ENCODE measurements at places on chromosomes 5 and 9. TPM values are rescaled to one million over a fixed set of nuclear protein-coding genes. Genes with fewer than 3 reads are reported as not detected.
A peak's percentile ranks its signal among the peaks of the same experiment; 100 is the strongest.

DNA sequence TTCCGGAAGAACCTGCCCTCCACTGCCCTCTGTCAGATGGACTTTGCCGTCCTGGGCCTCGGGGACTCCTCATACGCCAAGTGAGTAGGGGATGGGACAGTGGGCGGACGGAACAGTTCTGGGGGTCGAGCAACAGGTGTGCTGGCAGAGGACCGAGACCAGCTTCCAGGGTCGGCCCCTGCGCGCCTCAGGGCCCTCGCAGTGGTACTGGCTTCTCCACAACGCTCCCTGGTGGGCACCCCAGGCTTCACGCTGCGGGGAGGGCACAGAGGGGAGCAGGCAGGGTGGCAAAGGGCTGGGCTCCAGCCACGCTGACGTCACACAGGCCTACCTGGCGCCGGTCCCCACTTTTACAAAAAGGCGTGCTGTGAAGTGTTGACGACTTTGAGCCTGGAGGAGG is 7.0 kb downstream of the NDOR1 start:
- DNase-seq, result no peak

DAPK1 gene
- total RNA-seq, result 3.6 TPM

PTPRD gene
- total RNA-seq, result not detected

- no peak for DNase-seq
Observed at GRCh38 chr5:39986614-39987013, 561.8 kb upstream of the DAB2 start.

GRCh38 chr5:159734366-159734765 is 181.9 kb upstream of the ADRA1B start:
- no peak for DNase-seq

DNA sequence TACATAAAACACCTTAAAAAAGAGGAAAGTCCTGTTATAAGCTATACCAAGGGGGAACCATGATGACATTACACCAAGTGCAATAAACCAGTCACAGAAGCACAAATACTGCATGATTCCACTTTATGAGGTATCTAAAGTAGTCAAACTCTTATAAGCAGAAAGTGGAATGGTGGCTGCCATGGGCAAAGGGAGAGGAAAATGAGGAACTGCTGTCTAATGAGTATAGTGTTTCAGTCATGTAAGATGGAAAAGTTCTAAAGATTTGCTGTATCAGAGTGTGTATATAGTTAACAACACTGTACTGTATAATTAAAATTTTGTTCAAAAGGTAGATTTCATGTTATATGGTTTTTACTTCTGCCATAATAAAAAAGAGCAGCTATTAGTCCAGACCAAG is 34.6 kb upstream of the NR5A1 start:
- DNase-seq, result no peak

NCS1 gene
- 5.4 TPM for total RNA-seq

TMEM252 gene
- total RNA-seq, result not detected

DNA sequence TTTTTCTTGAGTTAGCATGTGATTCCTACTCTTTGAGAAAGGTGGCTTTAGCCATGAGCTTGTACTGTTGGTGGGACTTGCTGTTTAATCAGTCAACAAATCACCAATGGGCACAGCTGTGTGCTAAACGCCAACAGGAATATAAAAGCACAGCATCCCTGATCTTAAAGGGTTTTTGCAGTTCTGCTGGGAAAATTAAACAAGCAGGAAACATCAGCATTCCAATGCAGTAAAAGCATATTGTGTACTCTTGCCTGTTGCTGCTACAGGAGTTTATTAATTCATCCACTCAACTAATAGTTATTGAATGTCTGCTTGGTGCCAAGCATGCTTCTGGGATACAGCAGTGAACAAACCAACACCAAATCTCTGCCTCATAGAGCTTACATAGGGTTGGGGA is 27.4 kb upstream of the F2RL1 start:
- no peak for DNase-seq

DNA sequence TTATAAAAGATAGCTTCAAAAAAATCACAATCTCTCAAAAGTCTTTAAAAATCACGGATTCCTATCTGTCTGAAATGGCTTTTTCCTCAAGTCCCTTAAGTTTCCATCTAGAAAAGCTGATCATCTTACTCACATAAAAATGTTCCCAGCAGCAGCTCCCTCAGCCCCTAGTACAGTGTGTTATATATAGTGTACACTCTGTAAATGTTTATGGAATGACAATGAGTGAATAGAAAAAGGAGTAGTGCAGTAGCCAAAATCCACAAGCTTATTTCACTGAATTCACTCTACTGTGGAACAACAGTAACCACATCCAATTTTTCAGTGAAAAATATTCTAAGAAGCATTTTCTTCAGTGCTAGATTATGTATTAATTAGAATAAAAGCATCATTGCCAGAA is 609.4 kb downstream of the DTWD2 start:
- no peak for DNase-seq

DNA sequence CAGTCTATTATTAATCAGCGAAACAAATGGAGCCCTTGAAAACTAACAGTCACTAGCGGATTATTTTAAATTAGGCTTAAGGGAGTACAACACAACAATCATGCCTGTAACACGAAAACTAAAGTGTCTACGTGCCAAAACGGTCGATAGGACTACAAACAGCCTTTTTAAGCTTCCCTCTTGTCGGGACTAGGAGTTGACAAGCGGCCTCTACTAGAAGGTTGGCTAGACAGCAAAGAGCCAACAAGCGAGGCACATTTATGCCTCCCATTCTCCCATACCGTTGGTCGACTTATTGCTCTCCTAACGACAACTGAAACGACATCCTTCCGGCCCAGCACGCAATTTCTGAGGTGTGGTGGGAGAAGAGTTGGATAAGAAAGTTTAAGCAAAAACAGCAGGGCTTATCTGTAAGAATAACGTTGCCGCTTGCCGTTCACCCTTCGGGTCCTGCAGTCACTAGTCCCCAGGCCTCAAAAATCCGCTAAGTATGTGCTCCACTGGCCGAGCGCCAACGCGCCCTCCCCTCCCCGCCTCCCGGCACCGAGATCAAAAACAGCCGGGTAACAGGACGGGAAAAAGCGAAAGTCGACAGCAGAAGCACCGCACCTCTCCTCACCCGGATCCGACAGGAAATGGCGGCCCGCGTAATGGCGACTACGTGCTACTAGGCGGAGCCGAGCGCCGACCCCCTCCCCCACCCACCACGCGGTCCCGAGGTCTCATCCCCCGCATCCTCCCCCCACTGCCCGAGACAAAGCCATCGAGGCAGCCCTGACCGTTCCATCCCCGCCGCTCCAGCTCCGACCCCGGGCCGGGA is 813 bp downstream of the HNRNPK start:
- peak; percentile 97 for DNase-seq

GRCh38 chr5:78747055-78747454 is 98.5 kb upstream of the LHFPL2 start:
- DNase-seq, result no peak

GPR151 gene
- not detected for total RNA-seq
